ENCODE measurements at places on chromosomes 13 and 19.

DNA sequence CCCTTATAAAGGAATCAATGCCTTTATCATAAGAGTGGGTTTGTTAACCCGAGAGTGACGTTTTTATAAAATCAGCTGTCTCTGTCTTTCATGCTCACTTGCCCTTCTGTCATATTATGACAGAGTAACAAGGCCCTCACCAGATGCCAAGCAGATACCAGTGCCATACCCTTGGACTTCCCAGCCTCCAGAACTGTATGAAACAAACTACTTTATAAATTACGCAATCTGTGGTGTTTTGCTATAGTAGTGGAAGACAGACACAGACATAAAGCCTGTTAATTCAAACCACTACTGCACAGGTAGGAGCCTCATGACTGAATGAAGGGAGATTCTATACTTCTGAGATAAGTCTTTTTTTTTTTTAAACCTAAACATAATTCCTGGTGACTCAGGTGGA, 4.6 kb downstream of the VN1R1 start:
- DNase-seq: no peak

DNA sequence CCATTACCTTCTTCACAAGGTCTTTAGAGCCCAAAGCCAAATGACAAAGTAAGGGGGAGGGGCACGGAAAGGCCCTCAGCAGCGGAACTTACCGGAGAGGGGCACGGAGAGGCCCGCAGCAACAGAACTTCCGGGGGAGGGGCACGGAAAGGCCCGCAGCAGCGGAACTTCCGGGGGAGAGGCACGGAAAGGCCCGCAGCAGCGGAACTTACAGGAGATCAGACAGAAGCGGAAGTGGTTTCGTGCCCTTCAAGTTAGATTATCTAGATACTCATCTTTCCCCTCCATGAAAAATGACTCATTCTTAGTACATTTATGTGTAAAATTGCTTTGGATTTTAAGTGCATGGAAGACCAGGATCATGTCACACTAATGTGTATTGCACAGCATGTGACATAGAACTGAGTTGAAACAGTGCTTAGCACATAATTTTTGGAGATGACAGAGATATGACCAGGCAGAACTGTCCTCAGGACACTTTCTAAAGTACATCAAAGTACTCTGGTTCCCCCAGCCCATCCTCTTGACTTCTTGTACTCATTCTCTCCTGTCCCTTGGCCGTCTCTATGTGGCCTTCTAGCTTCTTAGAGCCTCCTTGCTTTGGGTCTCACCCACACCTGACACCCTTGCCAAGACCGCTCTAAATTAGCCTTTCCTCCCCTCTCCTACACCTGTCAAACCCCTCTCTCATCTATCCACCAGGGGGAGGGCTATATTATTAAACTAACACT, 25.7 kb upstream of the TPTE2 start:
- peak; percentile 44 for DNase-seq

- DNase-seq: peak; percentile 39
These were observed 1.2 kb upstream of the MCF2L start for GRCh38 chr13:112967686-112968379.

DNA sequence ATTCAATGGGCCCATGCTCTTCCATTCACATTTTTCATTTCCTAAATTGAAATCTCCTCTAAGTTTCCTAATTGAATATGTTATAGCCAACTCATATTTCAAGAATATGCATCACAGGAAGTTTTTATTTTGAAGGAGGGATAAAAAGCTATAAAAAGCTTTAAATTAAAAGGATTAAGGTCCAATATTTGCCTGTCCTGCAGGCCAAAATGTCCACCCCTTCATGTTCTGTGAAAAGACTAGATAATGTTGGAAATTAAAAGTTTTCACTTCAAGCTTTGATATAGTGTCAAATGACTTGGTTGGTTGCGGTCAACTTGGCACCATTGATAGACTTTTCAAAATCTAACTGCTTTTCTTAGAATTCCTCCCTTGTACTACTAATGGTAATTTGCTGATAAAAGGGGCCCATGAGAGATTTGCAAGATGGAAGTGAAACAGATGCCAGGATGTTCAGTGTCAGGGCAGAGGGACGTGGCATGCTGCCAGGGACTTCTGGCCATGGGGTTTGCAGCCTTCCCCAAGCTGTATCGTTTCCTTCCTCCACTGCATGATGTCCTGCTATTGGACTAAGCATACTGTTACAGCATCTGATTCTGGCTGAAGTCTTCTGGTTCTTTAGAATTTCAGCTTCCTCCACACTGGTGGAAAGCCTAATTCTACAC, 547.3 kb upstream of the MIR17HG start:
- DNase-seq: no peak
